ENCODE measurements at places on chromosomes 13 and 19.

GRCh38 chr19:16442386-16443276 is 29.1 kb downstream of the EPS15L1 start:
- DNase-seq: no peak

- peak; percentile 50 for DNase-seq
Observed at GRCh38 chr13:60267498-60268202, 103.9 kb upstream of the DIAPH3 start.

DNA sequence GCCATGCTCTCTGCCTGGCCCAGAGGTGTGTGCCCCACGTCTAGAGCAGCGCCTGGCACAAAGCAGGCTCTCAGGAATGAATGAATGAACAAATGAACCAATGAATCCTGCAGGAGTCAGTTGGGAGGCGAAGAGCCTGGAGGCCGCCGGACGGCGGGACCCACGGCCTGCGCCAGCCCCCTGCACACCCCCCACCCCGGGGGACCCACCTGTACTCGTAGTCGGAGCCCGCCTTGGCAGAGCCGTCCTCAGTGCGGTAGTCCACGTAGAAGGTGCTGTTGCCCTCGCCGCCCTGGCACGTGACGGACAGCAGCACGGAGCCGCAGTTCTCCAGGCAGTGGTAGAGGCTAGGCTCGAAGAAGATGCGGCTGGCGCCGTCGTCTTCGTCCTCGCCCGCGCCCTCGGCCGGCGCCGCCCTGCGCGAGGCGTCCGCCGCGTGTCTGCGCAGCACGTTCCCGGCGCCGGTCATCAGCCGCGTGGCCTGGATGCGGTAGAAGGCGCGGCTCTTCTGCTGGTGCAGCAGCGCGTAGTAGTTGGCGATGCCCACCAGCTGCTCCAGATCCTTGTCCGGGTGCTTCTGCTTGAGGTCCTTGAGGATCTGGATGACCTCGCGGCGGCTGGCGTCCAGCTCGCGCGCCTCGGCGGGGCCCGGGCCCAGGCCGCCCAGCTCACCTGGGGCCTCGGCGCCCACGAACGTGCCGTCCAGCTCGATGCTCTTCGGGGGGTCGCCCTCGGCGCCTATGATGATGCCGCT is 14.8 kb downstream of the SLC8A2 start:
- no peak for DNase-seq

- DNase-seq: no peak
Observed at GRCh38 chr13:66748712-66749111, 481.4 kb downstream of the PCDH9 start.

GRCh38 chr13:65913173-65913572 is 1317.0 kb downstream of the PCDH9 start:
- no peak for DNase-seq

- DNase-seq: no peak
Observed at GRCh38 chr13:106850973-106851650, 283.2 kb upstream of the ARGLU1 start.

DNA sequence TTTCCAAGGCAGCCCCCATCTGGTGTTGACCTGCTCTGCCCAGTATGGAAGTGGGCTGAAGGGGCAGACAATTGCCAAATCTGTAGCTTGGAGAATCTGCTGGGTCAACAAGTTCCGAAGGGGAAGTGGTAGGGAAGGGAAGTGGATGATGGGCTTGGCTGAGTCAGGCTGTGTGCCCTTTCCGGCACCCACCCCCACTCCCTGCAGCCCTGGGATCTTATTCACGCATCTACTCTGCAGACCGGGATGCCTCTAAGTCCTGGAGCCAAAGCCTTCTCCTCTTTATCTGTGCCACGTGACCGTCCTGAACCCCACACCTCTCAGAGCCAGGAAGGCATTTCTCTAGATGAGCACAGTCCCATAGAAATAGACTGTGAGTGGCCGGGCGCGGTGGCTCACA is 7.5 kb upstream of the C5AR2 start:
- DNase-seq: no peak

Measured in hematopoietic multipotent progenitor cell treated with erythropoietin and hydrocortisone succinate and interleukin-3 and kit ligand, for 6 days (in vitro differentiated cells).